Myometrial cell (primary cell): ENCODE measurements at places on chromosomes 3 and 15. TPM values are rescaled to one million over a fixed set of nuclear protein-coding genes. Genes with fewer than 3 reads are reported as not detected.

The AHSG gene
- not detected in 2 replicates for total RNA-seq

The AADACL2 gene
- not detected in 2 replicates for total RNA-seq

The PCSK6 gene
- not detected in 2 replicates for total RNA-seq

The ADCY5 gene
- total RNA-seq, result 0.53 TPM in 1 of 2 replicates, not detected in the other

The RETNLB gene
- not detected in 2 replicates for total RNA-seq

The ISLR2 gene
- 0.18 TPM in 1 of 2 replicates, not detected in the other for total RNA-seq
